ENCODE measurements at places on chromosomes 11 and 22.

GRCh38 chr22:33451866-33452469 lies 393.8 kb upstream of the SYN3 start:
- DNase-seq, result no peak

GRCh38 chr11:93288079-93288478 lies 42.5 kb upstream of the DEUP1 start:
- no peak for DNase-seq

DNA sequence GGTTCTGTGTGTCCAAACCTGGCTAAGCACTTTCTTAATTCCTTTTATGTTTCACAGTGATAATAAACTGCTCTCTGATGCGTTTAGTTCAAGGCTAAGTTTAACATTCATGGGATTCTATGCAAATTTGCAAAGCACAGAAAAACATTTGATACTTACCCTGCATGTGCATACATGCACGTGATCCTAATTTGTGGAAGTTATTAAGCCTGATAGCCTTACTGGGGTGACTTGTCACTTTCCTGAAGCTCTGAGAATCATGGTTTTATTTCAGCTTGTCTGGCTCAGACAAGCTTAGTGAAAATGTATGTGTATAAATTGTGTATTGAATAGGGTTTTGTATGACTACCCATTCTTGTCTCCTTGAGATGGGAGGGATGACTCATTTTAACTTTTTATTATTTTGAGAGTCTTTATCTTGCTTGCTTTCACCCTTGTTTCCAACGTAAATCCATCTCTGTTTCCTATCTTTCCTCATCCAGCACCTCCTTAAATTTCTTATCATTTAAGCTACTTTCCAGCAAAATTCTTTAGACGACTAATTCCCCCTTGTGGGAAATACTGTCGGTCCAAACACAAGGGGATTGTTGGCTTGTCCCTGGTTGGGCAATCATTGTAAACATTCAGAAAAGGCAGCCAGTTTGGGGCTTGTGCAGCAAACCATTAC lies 167.1 kb downstream of the C11orf91 start:
- DNase-seq, result no peak

DNA sequence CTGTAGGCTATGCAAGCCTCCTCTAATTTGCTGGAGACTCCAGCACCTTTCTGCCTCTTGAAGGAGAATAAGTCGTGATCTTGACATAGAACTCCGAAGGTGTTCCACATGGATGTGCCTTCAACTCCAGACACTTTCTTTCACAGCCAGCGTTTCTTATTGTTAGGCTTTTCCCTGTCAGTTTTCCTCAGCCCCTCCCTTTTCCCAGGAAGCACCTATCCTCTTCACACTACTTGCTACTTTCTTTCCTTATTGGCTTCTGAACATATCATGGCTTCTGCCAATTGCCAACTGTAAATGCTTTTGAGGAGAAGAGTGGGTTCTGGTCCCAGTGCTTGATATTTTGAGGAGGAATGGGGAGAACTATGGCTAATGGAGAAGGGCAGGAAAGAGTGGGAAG lies 216.3 kb upstream of the PGR start:
- no peak for DNase-seq

- no peak for DNase-seq
Observed at GRCh38 chr11:26974996-26975395, 18.9 kb upstream of the FIBIN start.

DNA sequence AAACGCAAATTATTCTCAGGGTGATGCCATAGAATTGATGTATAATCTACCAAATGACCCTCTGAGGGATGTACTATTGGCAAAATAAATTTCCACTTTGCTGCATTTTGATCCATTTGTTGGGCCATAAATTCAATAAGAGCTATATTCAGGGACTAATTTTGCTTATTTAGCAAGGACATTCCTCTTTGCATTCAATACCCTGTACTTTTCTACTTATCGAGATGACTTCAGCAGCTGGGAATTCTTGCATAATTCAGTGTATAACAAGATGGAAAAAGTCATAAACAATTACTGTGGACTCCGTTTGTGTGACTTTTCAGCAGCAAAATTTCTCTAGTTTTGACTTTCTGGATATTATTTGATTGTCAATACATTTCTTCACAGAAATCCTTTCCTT lies 744.7 kb upstream of the CCDC179 start:
- DNase-seq, result no peak

DNA sequence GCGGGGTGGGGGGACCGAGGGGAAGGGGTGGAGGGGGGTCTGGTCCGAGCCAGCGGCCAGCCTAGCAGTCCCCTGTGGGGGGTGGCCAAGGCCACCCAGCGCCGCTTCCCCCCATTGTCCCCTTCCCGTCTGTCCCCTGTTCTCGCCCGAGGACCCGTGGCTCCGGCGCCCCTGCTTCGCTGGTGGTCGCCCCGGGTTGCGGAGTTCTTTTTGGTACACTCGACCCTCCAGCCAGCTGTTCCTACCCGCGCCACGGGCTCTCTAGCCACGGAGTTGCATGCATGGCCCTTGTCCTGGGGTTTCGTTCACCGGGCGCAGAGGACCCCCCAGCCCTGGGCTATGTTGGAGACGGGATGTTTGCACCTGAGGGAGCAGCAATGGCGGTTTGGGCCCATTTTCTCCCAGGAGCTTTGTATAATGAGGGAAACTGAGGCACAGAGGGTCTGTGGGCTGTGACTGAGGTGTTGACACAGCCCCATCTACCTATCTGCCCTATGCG lies 489 bp downstream of the RNF214 start:
- no peak for DNase-seq

DNA sequence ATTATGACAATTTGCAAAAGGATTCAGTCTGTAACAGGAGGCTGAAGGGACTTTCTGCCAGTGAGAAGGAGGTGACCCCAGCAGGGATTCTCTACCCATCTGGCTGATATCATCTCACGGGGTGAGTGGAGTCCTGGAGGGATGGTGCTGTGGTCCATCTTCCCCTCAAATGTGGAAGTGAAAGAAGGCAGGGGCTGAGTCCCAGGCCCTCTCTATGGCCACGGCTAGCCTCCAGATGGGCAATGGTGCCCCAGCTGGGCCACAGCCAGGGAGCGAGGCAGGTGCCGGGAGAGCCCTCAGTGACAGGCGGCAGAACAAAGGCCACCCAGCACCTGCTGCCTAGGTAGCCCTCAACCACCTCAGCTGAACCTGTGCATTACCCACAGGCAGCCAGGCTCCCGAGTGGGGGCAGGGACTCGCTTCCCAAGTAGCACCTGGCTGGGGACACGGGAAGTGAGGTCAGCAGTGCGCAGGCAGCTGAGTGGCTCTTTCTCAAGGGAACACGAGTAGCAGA lies 6.7 kb downstream of the NECTIN1 start:
- DNase-seq, result no peak

DNA sequence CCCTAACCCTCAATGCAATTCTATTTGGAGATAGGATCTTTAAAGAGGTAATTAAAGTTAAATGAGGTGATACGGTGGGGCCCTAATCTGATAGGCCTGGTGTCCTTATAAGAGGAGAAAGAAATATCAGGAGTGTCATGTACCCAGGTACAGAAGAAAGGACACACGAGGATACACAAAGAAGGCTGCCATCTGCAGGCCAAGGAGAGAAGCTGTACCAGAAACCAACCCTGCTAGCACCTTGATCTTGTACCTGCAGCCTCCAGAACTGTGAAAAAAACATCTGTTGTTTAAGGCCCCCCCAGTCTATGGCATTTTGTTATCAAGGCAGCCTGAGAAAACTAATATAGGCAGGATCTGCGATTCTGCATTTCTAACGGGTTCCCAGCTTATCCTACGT lies 44.2 kb downstream of the FBXO7 start:
- DNase-seq, result no peak

GRCh38 chr11:24226606-24227005 lies 270.2 kb upstream of the LUZP2 start:
- DNase-seq, result no peak

GRCh38 chr11:61022311-61023085 lies 51.0 kb downstream of the CD6 start:
- DNase-seq, result no peak

DNA sequence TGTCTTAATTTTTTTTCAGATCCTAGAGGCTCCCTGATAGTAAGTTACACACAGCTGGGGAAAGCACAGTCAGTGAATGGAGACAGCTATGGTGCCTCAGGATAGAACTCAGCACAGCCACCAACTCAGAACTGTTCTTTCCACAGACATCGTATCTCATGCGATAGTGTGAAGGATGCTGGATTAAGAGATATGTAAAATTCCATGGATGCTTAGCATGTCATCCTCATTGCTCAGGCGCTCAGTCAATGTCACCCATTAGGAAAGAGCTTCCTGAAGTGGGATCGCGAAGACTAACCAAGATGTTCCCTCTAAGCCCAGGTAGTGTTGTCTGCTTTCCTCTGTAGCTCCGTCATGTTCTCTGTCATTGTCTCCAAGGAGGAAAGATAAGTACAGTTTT lies 1000.4 kb downstream of the OPCML start:
- DNase-seq, result no peak

DNA sequence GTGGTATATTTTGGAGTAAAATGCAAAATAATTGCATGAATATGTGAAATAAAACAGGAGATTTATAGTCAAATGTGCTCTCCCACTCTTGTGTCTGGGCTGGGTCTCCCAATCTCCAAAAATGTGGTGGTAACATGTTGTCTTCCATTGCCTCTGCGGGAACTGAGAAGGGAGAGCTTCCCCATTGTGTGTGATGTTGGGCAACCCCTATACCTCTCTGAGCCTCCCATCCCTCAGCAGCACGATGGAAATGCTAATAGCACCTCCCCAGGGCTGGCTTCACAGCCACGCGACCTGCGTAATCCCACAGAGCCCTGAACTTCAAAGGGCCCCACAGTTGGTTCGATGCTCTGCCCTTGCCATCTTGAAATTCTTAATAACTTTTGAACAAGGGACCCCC lies 72.0 kb downstream of the TP53I11 start:
- DNase-seq, result no peak

DNA sequence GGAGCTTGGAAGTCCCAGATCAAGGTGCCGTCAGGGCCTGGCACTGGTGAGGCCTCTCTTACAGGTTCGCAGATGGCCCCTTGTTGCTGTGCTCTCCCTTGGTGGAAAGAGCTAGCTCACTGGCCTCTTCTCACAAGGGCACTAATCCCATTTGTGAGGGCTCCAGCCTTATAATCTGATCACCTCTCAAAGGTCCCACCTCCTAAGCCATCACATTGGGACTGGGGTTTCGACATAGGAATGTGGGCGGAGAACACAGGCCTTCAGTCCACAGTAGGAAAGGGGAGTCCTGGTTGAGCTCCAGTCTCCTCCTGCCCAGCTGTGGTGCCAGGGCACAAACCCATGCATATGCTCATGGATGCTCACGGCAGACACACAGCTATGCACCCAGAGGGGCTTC lies 14.0 kb upstream of the LRRC32 start:
- DNase-seq, result no peak

DNA sequence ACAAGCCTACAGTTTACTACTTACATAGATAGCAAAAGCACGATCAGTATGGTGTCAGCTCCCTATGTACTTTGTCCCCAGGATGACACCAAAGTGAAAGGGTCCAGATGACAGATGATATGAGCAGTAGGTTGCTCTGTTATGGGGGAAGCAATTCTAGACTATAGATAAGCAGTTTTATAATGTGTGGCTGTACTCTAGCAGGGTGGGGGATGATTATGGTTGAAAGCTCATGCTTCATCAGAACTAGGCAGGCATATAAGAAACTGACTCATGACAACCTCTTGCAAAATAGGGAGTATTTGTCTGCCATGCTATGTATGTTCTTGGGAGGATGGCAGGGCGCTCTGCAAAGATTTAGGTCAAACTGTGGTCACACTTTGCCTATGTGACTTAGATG lies 158.2 kb upstream of the ZBED5 start:
- no peak for DNase-seq

DNA sequence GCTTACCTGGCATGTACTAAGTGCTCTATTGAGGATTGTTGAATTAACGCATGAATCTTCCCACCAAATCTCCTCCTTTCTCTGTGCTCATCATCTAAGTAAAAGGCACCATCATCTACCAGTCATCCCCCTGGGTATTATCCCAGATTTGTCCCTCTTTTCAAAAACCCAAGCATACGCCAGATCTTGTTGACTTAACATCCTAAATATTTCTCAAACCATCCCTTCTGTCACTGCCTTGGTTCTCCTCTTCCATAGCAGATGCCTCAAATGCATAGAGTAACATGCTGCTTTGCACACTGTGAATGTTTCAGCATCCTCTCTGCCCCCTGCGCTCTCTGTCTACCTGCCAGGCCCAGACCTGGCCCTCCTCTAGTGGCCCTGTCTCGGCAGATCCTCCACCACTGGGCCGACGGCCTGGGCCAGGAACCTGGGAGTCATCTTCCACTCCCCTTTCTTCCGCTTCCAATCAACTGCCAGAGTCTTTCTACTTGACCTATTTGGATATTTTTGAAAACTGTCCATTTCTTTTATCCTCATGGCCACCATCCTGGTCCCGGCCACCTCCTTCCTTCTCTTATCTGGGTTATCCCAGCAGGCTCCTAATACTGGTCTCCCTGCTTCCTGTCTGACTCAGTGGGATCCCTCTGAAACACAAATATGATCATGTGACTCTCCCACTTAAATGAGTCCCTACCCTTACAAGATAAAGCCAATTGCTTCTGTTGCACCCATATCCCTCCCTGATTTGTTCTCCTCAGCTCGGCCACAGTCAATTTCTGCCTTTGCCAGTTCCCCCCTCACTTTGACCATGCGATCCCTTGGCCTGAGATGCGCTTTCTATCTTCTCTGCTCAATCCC lies 3.4 kb upstream of the TAB1 start:
- no peak for DNase-seq

GRCh38 chr22:30201945-30202344 lies 44.6 kb downstream of the LIF start:
- no peak for DNase-seq

DNA sequence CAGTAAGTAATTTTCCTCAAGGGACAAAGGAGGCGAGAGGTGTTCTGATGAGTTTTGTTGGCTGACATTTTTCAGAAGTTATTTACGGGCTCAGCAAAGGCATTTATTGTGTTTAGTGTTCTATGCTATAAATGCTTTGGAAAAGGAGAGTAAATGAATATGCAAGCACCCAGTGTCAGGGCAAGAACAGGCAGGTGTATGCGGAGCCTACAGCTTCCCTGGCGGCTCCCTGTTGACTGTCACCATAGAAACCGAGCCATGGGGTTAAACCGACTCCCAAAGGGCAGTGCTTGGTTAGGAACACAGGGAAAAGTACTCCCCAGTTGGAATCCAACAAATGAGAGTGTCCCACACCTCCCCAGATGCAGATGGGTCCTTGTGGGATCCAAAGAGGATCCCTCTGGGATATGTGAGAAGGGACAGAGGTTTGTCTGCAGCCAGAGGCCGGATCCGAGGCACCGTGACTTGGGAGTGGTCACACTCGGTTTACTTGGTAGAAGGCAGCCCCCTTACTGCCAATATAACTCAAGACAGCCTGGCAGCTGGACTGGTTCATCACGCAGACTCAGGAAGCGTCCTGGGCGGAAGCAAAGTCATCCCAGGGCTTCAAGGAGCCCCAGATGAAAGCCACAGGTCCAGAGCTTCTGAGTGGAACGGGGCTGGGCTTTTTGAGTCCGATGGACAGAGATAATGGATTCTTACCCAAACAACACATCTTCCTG lies 329.7 kb downstream of the CTTN start:
- no peak for DNase-seq

- peak; percentile 50 for DNase-seq
Observed at GRCh38 chr22:43110444-43110926, at the start of gene BIK. TSS of gene BIK (plus strand) at chr22:43110750. CDS start at chr22:43124023, 13,273 bp downstream.
